ENCODE measurements at places on chromosomes 7 and 10. TPM values are rescaled to one million over a fixed set of nuclear protein-coding genes. Genes with fewer than 3 reads are reported as not detected.

GRCh38 chr10:8088504-8088903 is 34.0 kb downstream of the GATA3 start:
- no peaks in the 10 kb centered on the region for H3K36me3 ChIP-seq
- no peak overlapping the region for H3K4me3 ChIP-seq
- H3K27ac ChIP-seq: no peak overlapping the region
- DNase-seq: no peak
- peaks cover 5% of the 10 kb centered on the region for H3K27me3 ChIP-seq
- no peaks in the 10 kb centered on the region for H3K4me1 ChIP-seq

The ZNF862 gene
- total RNA-seq: 13.9 TPM

GRCh38 chr10:14654821-14655382 is 119.8 kb downstream of the FAM107B start:
- H3K36me3 ChIP-seq: no peaks in the 10 kb centered on the region
- no peaks in the 10 kb centered on the region for H3K27me3 ChIP-seq
- no peak overlapping the region for H3K27ac ChIP-seq
- no peak for DNase-seq
- peaks cover 20% of the 10 kb centered on the region for H3K4me1 ChIP-seq
- no peak overlapping the region for H3K4me3 ChIP-seq

The NHLRC2 gene
- 74.5 TPM for total RNA-seq

- H3K27ac ChIP-seq: no peak overlapping the region
- no peak for DNase-seq
- no peaks in the 10 kb centered on the region for H3K27me3 ChIP-seq
- peaks cover 9% of the 10 kb centered on the region for H3K4me1 ChIP-seq
These were observed 70.8 kb downstream of the CUL2 start for GRCh38 chr10:35019041-35020024.

- H3K27ac ChIP-seq: no peak overlapping the region
- H3K36me3 ChIP-seq: no peaks in the 10 kb centered on the region
- H3K27me3 ChIP-seq: no peaks in the 10 kb centered on the region
- H3K4me1 ChIP-seq: peaks cover 29% of the 10 kb centered on the region
- DNase-seq: no peak
These were observed 143.2 kb downstream of the SH3PXD2A start for GRCh38 chr10:103712146-103712545.

- no peak for DNase-seq
- no peaks in the 10 kb centered on the region for H3K27me3 ChIP-seq
- no peak overlapping the region for H3K27ac ChIP-seq
These were observed 1115.3 kb downstream of the SORCS3 start for GRCh38 chr10:105756386-105756785.

DNA sequence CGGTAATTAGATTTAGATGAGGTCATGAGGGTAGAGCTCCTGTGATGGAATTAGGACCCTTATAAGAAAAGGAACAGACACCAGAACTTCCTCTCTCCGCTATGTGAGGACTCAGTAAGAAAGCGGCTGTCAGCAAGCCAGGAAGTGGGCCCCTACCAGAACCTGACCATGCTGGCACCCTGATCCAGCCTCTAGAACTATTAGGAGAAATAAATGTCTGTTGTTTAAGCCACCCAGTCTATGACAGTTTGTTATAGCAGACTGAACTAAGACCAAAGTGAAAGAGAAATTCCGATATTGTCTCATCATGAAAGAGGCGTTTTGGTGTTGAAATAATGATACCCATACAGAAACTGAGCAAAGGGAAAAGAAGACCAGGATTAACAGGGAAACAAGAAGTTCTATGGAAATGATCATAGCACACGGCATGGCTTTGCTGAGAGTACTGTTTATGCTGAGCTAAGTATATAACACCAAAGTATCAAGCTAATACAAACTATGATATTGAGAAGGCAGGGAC is 9.2 kb downstream of the CLEC2L start:
- no peaks in the 10 kb centered on the region for H3K36me3 ChIP-seq
- H3K4me1 ChIP-seq: no peaks in the 10 kb centered on the region
- H3K27ac ChIP-seq: no peak overlapping the region
- H3K4me3 ChIP-seq: no peak overlapping the region
- DNase-seq: no peak

The CCDC146 gene
- total RNA-seq: 8.2 TPM

The EFCAB10 gene
- not detected for total RNA-seq

- DNase-seq: no peak
- no peak overlapping the region for H3K4me3 ChIP-seq
- H3K36me3 ChIP-seq: no peaks in the 10 kb centered on the region
- H3K4me1 ChIP-seq: no peaks in the 10 kb centered on the region
These were observed 22.9 kb upstream of the LMOD2 start for GRCh38 chr7:123632808-123633207.

- no peaks in the 10 kb centered on the region for H3K27me3 ChIP-seq
- no peak for DNase-seq
- no peaks in the 10 kb centered on the region for H3K4me1 ChIP-seq
- H3K4me3 ChIP-seq: no peak overlapping the region
- no peaks in the 10 kb centered on the region for H3K36me3 ChIP-seq
These were observed 61.7 kb downstream of the GAD2 start for GRCh38 chr10:26278295-26278694.

- H3K4me1 ChIP-seq: no peaks in the 10 kb centered on the region
- no peaks in the 10 kb centered on the region for H3K36me3 ChIP-seq
- DNase-seq: no peak
- no peaks in the 10 kb centered on the region for H3K27me3 ChIP-seq
These were observed 70.5 kb downstream of the ADCYAP1R1 start for GRCh38 chr7:31122649-31123058.

GRCh38 chr7:137999496-138000080 is 2.3 kb downstream of the CREB3L2 start:
- no peaks in the 10 kb centered on the region for H3K36me3 ChIP-seq
- no peaks in the 10 kb centered on the region for H3K27me3 ChIP-seq
- peak overlapping the region; percentile 92 for H3K4me3 ChIP-seq
- DNase-seq: no peak

DNA sequence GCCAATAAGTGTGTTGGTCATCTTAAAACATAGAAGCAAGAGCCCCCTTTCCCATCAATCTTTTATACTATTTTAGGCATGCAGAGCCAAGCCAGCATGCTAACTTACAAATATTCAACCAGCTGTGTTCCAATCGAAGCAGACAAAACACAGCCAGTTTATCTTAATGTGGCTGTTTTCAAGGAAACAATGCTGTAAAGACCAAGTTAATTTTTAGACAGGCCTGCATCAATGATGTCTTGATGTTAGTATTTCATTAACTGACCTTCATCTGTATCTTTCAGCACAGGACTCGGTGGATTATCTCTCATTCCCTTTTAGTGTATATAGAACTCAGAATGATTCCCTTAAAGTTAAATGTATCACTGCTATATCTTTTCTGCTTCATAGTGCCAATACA is 262.0 kb upstream of the ZWINT start:
- no peak overlapping the region for H3K4me3 ChIP-seq
- H3K36me3 ChIP-seq: no peaks in the 10 kb centered on the region
- H3K27ac ChIP-seq: no peak overlapping the region
- H3K4me1 ChIP-seq: no peaks in the 10 kb centered on the region
- no peak for DNase-seq

DNA sequence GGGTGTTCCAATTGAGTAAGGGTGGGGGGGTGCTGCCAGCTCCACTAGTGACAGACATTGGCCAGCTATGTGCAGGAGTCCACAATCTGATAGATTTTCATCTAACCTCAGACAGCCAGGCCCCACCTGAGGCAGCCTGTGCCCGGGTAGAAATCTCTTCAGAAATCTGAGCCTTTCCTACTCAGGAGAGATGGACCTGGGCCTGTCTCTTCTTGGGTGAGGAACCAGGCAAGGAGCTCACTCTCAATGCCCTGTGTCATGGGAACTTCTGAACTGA is 86.9 kb downstream of the UBE2H start:
- no peak overlapping the region for H3K27ac ChIP-seq
- H3K36me3 ChIP-seq: no peaks in the 10 kb centered on the region
- H3K4me3 ChIP-seq: no peak overlapping the region
- H3K4me1 ChIP-seq: peaks cover 81% of the 10 kb centered on the region

The ANKRD30A gene
- not detected for total RNA-seq

The PHKG1 gene
- 150 TPM for total RNA-seq

The CHAT gene
- total RNA-seq: not detected

The CUZD1 gene
- total RNA-seq: 0.15 TPM

- peaks cover 64% of the 10 kb centered on the region for H3K27me3 ChIP-seq
- DNase-seq: no peak
- H3K4me3 ChIP-seq: peak overlapping the region; percentile 37
- no peaks in the 10 kb centered on the region for H3K4me1 ChIP-seq
- H3K36me3 ChIP-seq: no peaks in the 10 kb centered on the region
- H3K27ac ChIP-seq: no peak overlapping the region
These were observed 128.5 kb downstream of the WDR11 start for GRCh38 chr10:120979435-120980278.

- no peaks in the 10 kb centered on the region for H3K36me3 ChIP-seq
- peaks cover 20% of the 10 kb centered on the region for H3K4me1 ChIP-seq
- no peak overlapping the region for H3K4me3 ChIP-seq
These were observed 18.6 kb downstream of the FOXK1 start for GRCh38 chr7:4700577-4701235.

DNA sequence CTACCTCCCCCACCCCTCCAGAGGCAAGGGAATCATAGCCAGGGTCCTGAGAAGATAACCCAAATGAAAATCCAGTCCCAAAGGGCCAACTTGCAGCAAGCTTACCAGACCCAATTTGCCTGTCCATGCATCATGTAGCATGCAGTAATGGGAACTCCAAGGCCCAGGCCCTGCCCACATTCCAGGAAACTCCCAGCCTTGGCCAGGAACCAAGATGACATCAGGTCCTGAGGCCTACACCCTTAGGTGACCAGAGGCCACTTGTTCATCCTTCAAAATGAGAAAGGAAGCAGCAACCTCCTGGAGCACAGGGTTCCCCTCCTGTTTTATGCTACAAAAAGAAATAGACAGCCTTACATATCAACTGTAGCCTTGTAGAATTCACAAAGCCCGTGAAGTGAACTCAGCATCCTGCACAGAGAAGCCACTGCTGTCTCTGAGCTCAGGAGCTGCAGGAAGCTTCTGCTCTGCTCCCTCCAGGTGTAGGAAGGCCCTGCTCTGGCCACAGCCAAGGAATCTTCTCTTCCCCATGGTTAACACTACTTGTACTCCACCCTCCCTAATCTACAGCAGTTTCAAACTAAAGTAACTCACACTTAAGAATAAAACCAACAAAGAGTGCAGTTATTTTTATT is 30.3 kb upstream of the GRB10 start:
- no peaks in the 10 kb centered on the region for H3K36me3 ChIP-seq
- no peaks in the 10 kb centered on the region for H3K27me3 ChIP-seq
- peak overlapping the region; percentile 57 for H3K27ac ChIP-seq
- H3K4me1 ChIP-seq: peaks cover 14% of the 10 kb centered on the region
- H3K4me3 ChIP-seq: no peak overlapping the region
- DNase-seq: peak; percentile 90

The CLDN15 gene
- total RNA-seq: 1.8 TPM

- H3K4me1 ChIP-seq: no peaks in the 10 kb centered on the region
- no peaks in the 10 kb centered on the region for H3K27me3 ChIP-seq
- no peak overlapping the region for H3K27ac ChIP-seq
- H3K36me3 ChIP-seq: no peaks in the 10 kb centered on the region
These were observed 111.8 kb upstream of the ZNF32 start for GRCh38 chr10:43760514-43760913.

DNA sequence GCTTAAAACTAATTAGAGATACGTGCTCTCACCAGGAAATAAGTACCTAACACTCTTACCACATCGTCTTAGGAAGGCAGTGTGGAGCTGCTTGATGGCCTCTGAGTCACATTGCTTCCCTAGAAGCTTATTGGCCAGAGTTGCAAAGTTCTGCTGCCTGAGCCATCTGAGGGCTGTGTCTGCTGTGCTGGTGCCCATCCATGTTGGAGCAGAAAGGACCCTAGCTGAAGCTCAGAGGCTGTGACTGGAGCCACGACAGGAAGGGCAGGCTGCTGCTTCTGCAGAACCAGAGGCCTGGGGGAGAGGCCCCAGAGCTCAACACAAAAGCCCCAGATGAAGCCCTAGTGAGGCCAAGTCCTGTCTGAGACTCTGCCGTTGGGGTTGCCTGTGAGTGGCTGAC is 64.8 kb upstream of the IGFBP3 start:
- H3K4me1 ChIP-seq: peaks cover 4% of the 10 kb centered on the region
- no peak for DNase-seq
- H3K4me3 ChIP-seq: no peak overlapping the region

DNA sequence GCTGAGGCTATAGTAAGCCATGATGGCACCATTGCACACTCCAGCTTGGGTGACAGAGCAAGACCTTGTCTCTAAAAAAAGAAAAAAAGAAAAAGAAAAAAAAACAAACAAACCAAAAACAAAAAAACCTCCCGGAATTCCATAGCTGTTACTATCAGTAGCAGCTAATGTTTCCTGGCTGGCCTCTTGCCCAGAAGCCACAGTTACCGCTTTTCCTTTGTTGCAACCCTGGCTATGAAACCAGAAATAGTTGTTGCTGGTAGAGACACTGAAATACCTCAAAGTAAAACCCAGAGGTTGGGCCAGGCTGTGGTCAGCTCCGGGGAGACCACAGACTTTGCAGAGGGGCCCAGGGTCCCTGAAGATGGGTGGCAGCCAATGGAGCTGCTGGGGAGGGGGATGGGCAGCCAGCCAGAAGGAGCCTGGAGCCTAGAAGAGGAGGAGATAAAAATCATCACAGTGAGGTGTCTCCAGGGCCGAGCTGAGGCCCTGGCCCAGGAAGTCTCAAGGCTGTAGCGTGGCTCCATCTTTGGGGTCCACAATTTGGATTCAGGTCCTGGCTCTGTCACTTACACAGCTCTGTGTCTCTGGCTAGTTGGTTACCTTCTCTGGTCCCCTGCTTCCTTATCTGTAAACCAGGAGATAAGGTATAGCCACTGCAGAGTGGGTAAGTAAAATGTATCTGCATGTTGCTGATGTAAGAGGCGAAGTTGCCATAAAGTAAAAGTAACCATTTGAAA is 3.4 kb upstream of the CHST12 start:
- H3K27me3 ChIP-seq: no peaks in the 10 kb centered on the region
- H3K4me1 ChIP-seq: peaks cover 45% of the 10 kb centered on the region
- H3K27ac ChIP-seq: peak overlapping the region; percentile 72
- DNase-seq: peak; percentile 80
- no peaks in the 10 kb centered on the region for H3K36me3 ChIP-seq
- H3K4me3 ChIP-seq: no peak overlapping the region

DNA sequence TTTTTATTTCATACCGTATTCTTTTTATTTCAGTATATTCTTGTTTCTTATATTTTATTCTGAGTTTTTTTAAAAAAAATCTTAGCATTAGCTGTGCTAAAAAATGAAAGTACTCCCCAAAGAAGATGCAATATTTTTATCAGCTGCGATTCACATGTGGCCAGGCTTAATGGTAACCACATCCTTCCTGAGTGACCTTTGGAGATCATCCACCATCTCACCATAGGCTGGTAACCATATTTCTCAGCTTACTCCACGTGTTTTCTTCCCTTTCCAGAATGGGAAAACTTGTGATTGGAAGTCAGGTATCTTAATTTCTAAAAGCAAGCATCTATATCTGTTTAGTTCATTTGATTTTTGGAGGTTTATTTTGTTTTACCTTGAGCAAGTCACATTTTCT is 18.8 kb upstream of the LIPM start:
- no peaks in the 10 kb centered on the region for H3K4me1 ChIP-seq
- H3K4me3 ChIP-seq: no peak overlapping the region
- H3K27me3 ChIP-seq: no peaks in the 10 kb centered on the region
- no peaks in the 10 kb centered on the region for H3K36me3 ChIP-seq
- H3K27ac ChIP-seq: no peak overlapping the region

All from heart left ventricle (tissue), 16 donors.